Bladder microvascular endothelial cell (primary cell): ENCODE measurements at places on chromosomes 2 and 18. TPM values are rescaled to one million over a fixed set of nuclear protein-coding genes. Genes with fewer than 3 reads are reported as not detected.

PPP1R1C gene
- total RNA-seq = 0.25 and 0.97 TPM in 2 replicates

RBBP8 gene
- total RNA-seq = 10.5 and 13.9 TPM in 2 replicates

TANC1 gene
- 46.1 and 123 TPM in 2 replicates for total RNA-seq

KRCC1 gene
- total RNA-seq = 10.1 and 11.0 TPM in 2 replicates

LHCGR gene
- total RNA-seq = not detected in 2 replicates

NT5C1B gene
- not detected in 2 replicates for total RNA-seq

AMER3 gene
- total RNA-seq = not detected in 2 replicates

CD8B2 gene
- total RNA-seq = not detected in 2 replicates

STARD6 gene
- total RNA-seq = not detected in 2 replicates

RNF125 gene
- total RNA-seq = 4.8 and 6.5 TPM in 2 replicates

CYBRD1 gene
- total RNA-seq = 22.2 and 28.8 TPM in 2 replicates

RSAD2 gene
- 1.9 and 5.3 TPM in 2 replicates for total RNA-seq

GKN2 gene
- total RNA-seq = not detected in 2 replicates

CAPN14 gene
- total RNA-seq = under 0.01 and 0.13 TPM in 2 replicates

CCDC93 gene
- 16.8 and 37.9 TPM in 2 replicates for total RNA-seq

ALK gene
- not detected in 2 replicates for total RNA-seq

PDCD1 gene
- not detected in 2 replicates for total RNA-seq

HRH4 gene
- total RNA-seq = not detected in 2 replicates

SEMA4C gene
- total RNA-seq = 7.3 and 20.6 TPM in 2 replicates

ACOXL gene
- 0.06 TPM in 1 of 2 replicates, not detected in the other for total RNA-seq

SYT4 gene
- not detected in 2 replicates for total RNA-seq

LYPD1 gene
- 0.65 and 3.1 TPM in 2 replicates for total RNA-seq

FARP2 gene
- 17.8 and 50.5 TPM in 2 replicates for total RNA-seq

GCKR gene
- under 0.01 and 0.19 TPM in 2 replicates for total RNA-seq

FKBP1B gene
- 9.3 and 14.6 TPM in 2 replicates for total RNA-seq

PLA2R1 gene
- total RNA-seq = 6.5 and 37.4 TPM in 2 replicates

GALNT13 gene
- under 0.01 and 0.06 TPM in 2 replicates for total RNA-seq

ZBTB7C gene
- under 0.01 TPM in 1 of 2 replicates, not detected in the other for total RNA-seq

SLC8A1 gene
- 0.94 and 1.9 TPM in 2 replicates for total RNA-seq

TFPI gene
- 107 and 725 TPM in 2 replicates for total RNA-seq

VSNL1 gene
- total RNA-seq = not detected in 2 replicates

NYAP2 gene
- not detected in 2 replicates for total RNA-seq

RAB27B gene
- under 0.01 TPM in 1 of 2 replicates, not detected in the other for total RNA-seq

MC5R gene
- total RNA-seq = not detected in 2 replicates

SIGLEC15 gene
- total RNA-seq = 0.06 TPM in 1 of 2 replicates, not detected in the other

CYP27C1 gene
- total RNA-seq = not detected in 2 replicates

CLEC4F gene
- total RNA-seq = 0.13 and 0.16 TPM in 2 replicates

LAMA1 gene
- 0.32 and 0.38 TPM in 2 replicates for total RNA-seq

RGPD3 gene
- total RNA-seq = under 0.01 and 0.19 TPM in 2 replicates

FAM110C gene
- total RNA-seq = 0.13 TPM in 1 of 2 replicates, not detected in the other

RMC1 gene
- 15.7 and 30.1 TPM in 2 replicates for total RNA-seq

CCDC102B gene
- 1.1 and 13.8 TPM in 2 replicates for total RNA-seq

RAMP1 gene
- 0.25 TPM in 1 of 2 replicates, not detected in the other for total RNA-seq

ABHD1 gene
- total RNA-seq = 0.06 TPM in 1 of 2 replicates, not detected in the other

SH3YL1 gene
- 9.7 and 25.4 TPM in 2 replicates for total RNA-seq
